ENCODE measurements at places on chromosomes 16 and 17.

- no peak for ATAC-seq
Measured at GRCh38 chr17:20086416-20087076, 77.4 kb downstream of the SPECC1 start.

- no peak for ATAC-seq
Measured at GRCh38 chr17:69709441-69709840, 294.9 kb downstream of the MAP2K6 start.

GRCh38 chr17:7982666-7983065, 19.7 kb upstream of the GUCY2D start:
- no peak for ATAC-seq

DNA sequence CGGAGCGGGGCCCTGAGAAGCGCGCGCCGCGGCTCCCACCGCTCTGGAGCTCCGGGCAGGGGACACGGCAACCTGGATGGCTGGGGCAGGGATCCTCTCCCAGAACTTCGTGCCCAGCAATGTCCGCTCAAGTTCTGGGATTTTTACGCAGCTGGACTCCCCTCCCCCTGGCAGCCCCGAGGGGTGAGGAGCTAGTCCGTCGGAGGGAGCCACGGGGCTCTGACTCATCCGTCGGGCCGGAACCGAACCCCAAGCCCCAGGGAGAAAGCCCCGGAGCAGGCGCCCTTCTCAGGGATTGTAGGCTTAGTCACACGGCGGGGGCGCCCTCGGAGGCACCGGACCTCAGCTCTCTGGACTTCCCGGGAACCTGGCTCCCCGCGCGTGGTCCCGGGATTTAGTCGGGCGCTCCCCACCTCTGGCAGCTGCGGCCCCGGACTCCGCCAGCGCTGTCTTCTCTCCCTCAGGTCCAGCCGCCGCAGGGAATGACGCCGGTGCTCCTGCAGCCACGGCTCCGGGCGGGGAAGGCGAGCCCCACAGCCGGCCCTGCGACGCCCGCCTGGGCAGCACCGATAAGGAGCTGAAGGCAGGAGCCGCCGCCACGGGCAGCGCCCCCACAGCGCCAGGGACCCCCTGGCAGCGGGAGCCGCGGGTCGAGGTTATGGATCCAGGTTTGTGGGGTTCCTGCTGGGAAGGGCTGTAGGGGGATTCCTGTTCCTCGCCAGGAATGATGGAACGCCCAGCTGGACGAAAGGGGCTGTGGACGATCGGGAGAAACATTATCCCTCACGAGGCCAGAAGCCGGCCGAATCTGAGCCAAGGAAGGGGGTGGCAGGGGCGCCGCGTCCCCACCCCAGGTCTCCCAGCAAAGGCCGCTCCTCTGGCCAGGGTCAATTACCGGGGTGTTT, 830 bp downstream of the SPHK1 start:
- ATAC-seq: no peak

DNA sequence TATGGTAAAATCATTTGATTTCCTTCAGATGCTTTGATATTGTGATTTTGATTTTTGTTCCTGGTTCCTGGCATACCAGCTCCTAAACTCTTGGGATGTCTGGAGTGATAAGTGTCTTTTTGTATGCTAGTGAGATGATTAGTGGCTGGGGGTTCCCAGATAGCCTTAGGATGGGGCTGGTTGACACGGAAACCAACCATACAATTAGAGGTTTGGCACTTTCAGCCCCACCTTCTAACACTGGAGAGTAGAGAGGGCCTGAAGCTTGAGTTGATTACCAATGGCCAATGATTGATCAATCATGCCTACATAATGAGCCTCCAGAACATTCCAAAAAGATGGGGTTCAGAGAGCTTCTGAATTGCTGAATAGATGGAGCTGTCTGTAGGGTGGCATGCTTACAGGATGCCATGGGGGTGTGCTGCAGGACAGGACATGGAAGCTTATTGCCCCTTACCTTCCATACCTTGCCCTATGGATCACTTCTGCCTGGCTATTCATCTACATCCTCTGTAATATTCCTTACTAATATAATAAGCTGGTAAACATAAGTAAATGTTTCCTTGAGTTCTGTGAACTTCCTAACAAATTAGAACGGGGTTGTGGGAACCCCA, 22.8 kb downstream of the RNF112 start:
- ATAC-seq: no peak

- ATAC-seq: no peak
Measured at GRCh38 chr16:78499399-78499798, 399.9 kb downstream of the WWOX start.

GRCh38 chr16:59324462-59324861, 590.3 kb upstream of the GOT2 start:
- no peak for ATAC-seq

DNA sequence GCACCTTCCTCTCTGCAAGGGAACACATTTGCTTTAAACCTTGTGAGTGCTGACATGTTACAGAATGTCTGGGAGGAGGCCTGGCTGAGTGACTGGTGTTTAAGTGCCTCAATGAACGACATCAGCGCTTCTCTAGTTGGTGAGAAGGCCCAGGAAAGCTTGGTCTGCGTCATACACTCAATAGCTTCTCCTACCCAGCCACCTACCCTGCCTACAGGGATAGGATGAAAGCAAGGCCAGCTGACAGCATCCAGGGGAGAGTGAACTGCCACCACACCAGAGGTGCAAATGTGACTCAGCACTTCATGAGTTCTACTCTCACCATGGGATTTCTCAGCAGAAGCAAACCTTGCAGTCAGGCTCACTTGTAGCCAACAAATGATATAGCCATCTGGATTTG, 31.7 kb upstream of the CFAP20 start:
- peak; percentile 66 for ATAC-seq

DNA sequence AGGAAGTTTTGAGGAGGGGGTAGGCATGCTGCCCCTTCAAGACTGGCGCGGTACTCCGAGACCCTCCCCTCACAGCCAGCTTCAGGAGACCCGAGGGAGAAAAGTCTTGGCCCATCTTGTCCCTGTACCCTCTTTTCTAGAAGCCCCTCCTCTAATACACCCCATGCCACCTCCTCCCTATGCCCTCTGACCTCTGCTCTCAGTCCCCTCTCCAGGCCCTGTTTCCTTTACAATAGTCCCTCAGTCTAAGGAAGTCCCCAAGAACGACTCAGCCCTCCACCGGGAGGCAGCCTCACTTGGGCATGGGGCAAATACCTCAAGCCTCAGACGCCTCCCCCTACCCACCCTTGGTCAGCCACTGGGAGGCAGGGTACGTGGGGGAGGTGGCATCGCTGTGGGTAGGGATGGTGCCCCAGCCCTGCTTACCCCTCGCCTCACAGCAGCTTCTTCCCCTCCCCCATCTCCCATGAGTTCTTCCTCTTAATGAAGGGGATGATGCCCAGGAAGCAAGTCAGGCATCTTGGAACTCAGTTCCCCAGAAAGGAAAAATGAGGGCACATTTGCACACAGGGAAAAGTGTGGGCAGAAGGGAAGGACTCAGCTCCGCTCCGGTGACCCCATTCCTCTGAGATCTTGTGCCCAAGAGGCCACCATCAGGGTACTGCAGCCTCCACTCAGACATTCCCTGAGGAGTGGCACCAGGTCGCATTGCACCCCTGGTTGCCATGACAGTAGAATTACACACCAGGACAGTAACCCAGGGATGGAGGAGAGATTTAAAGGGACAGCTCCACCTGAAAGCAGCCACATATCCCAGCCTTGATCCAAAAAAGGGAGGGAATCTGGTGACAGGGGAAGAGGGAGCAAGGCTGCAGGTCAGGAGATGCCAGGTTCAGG, 6.2 kb downstream of the MPP2 start:
- no peak for ATAC-seq

GRCh38 chr16:85002608-85003007, 8.7 kb downstream of the ZDHHC7 start:
- ATAC-seq: no peak

Data from activated CD4-positive, CD25-positive, alpha-beta regulatory T cell treated with anti-CD3 and anti-CD28 coated beads, Interleukin-2, amount 50 U/mL, for 24 hours (primary cell).